ENCODE measurements at places on chromosomes 4 and X.

GRCh38 chr4:52995360-52996030 lies 133.4 kb downstream of the RASL11B start:
- DNase-seq, result no peak

GRCh38 chrX:102846544-102847236 lies 90.4 kb upstream of the RAB40AL start:
- DNase-seq, result peak; percentile 28

DNA sequence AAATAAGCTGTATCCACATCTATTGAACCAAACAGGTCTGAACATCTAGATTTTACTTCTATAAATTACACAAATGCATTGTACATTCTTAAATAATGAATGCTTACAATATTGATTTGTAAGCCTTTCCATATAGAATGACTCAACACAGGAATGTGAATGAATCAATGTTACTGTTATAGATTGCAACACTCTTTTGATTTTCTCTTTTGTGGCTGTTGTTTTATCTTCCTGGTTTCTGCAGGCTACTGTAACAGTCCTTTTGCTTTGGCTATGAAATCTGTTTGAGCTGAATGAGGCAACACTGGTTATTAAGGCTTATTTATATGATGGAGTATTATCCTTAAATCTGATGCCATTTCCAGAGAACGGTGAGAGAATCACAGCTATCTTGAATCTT lies 49.5 kb downstream of the GPR50 start:
- DNase-seq, result no peak

GRCh38 chr4:73902817-73903547 lies 33.8 kb downstream of the CXCL1 start:
- no peak for DNase-seq

GRCh38 chr4:66628146-66628545 lies 917.2 kb downstream of the CENPC start:
- no peak for DNase-seq
